ENCODE measurements at places on chromosomes 6 and 20.

DNA sequence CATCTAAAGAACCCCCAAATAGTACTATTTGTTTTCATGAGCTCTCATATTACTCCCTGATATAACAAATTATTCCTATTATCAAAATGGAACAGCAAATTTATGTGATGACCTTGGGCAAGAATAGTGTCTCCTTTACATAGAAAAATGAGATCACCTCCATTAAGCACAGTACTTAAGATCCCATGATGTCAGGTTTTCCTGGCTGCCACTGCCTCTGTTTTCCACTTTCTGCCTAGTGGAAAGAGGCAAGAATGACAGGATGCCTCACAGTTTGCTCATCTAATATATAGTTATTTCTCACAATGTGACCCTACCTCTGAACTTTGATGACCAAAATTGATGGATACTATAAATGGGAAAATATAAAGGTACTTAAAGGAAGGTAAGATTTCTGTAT lies 260.1 kb upstream of the SGK1 start:
- no peak for DNase-seq

GRCh38 chr6:162621246-162621645 lies 106.3 kb downstream of the PRKN start:
- peak; percentile 95 for DNase-seq

GRCh38 chr20:63699466-63700198 lies 3.2 kb downstream of the TNFRSF6B start:
- no peak for DNase-seq

- no peak for DNase-seq
Observed at GRCh38 chr6:48664826-48665225, 553.8 kb upstream of the PTCHD4 start.

- DNase-seq, result no peak
Observed at GRCh38 chr6:33761922-33762629, 15.4 kb upstream of the IP6K3 start.

GRCh38 chr20:19205981-19206396 lies 6.5 kb upstream of the SLC24A3 start:
- DNase-seq, result no peak

GRCh38 chr20:39943336-39943735 lies 745.7 kb downstream of the MAFB start:
- no peak for DNase-seq

- DNase-seq, result peak; percentile 91
Observed at GRCh38 chr6:125904871-125905270, 51.7 kb upstream of the HINT3 start.

DNA sequence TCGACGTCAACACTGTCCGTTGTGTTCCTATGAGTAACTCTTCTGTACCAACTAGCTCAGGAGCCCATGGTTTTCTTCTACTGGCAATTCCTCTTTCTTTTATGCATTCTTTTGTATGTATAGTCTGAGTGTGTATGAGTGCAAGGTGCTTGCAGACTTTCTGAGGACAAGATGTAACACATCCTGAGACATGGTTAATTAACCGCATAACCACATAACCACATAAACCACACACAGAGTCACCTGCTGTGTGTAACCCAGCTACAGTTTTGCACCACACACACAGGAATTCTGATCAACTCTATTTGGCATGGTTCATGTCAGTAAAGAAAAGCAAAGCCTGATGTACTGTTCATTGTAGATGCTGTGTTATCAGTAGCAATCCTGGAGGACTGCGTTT lies 98.6 kb downstream of the DACT2 start:
- DNase-seq, result peak; percentile 66

DNA sequence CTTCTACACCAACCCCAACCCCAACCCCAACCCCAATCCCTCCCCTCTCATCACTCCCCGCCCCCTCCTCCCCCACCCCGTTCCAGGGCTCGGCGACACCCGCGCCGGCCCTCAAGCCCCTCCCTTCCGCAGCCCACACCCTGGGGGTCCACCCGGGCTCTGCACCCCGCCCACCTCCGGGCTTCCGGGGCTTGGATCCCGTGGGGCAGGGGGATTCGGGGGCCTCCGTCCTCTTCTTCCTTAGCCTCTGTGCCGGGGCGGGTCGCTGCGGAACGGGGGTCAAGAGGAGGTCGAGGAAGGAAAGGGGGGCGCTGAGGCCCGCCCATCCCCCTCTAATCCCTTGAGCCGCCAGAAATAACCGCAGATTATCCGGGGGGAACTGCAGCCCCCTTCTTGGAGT lies 690 bp downstream of the TULP1 start:
- DNase-seq, result no peak

DNA sequence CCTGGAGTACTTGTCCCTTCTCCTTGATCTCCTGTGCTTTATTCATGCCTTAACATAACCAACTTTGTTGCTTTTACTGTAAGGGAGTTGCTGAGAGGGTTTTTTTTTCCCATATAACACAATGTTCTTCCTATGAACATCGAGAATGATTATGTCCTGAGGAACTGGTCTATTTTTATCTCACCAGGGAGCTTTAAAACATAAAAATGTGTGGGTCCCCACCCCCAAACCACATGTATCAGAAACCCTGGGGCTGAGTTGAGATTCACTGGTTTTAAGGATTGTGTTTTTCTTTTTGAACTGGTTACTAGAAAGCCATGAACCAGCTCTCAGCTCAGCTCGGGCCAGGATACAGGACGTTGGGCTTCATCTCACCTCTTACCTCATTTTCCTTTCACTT lies 118.5 kb upstream of the JAG1 start:
- no peak for DNase-seq

GRCh38 chr20:658731-659291 lies 5.8 kb upstream of the SRXN1 start:
- no peak for DNase-seq

DNA sequence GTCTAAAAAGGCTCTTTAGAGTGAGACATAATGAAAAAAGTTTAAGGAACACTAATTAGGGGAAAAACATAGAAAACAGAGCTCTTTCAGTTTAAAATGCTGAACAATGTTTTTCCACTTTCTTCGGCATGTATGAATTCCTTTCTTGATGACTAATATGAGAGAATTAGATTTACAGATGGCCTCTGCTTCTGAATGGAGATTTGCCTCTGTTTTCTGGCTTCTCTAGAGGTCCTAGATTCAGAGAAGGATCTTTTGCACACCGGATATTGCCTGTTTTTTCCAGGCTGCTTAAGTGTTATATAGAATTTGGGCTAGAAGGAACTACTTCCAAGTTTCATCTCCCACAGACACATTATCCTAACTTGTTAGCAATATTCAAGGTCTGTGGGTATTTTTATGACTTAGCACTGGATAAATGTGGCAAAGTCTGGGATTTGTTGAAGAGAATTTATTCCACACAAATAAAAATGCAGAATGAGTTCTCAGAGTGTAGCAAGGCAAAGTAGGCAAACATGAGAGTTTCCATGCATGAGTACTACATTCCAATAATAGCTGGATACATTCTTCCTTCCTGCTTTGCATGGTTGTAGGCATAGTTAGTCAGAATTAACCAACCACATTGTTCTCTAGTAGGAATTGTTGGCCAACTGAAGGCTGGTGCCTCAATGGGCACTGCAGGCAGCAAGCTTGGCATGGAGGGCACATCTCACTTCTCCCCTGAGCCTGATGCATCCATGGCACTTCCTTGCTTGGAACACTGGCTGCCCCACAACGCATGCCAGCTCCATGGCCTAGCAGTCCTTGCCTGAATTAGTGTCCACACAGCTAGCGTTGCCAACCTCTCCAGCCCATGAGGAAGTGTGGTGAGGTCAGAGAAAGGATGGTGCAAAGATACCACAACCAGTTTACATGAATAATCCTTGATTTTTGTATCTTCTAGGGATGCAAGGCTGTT lies 224.2 kb downstream of the CLIC5 start:
- DNase-seq, result peak; percentile 55

DNA sequence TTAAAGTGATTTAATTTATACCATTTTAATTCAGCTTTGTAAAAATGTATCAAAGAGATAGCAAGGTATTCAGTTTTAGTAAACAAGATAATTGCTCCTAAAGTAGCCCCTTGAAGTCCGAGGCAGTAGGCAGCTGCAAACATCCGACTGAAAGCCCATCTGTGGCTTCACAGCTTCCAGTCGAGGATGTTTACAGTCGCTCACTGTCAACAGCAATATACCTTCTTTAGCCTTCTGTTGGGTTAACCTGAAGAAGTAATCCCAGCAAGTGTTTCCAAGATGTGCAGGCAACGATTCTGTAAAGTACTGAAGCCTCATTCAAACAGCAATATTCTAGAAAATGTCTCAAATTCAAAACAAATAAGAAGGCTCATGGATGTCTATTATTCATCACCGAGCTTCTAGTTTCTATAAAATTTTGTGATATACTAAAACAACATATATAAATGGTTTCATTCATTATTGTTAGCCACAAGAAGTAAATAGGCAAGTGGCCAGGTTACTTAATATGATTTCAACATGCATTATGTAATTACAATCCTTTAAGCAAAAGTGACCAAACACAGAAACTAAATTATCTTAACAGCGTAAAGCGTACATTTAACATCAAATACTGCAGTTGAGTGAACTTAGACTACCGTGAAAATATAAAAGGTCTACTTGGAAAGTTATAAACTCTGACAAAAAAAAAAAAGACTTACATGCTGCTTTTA lies 115.0 kb downstream of the OGFRL1 start:
- no peak for DNase-seq

DNA sequence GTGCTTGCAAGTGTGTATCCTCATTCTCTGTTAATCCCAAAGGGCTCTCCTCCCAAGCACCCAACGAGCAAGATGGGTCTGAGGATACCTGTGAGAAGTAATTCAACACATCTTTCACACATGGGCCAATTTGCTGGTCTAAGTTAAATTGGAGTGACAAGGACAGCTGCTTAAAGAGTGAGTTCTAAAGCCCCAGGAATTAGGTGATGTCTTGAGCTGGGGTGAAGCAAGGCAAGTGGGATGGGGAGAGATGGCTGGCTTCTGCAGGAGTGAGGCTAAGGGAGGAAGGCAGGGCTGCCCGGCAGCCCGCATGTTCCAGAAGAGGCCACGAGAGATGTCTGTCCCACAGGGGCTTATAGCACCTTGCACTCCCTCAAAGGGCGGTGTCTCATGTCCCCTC lies 288.5 kb downstream of the CDH26 start:
- no peak for DNase-seq

DNA sequence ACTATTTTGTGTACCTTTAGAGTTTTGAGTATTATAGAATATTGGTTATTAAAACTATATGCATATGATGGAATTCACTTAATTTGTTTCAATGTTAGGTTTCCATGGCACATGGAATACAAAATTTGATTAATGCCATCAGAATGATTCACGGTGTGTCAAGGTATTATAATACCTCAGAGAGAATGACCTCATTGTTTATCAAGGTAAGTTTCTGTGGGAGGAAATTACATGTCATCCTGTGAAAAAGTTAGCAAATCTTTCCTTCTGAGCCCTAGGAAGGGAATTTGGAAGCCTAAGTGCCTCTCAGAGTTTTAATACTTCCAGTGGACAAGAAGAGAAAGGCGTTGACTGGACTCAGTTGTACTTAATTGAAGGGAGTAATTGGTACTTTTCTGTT lies 40.8 kb downstream of the DNAH8 start:
- no peak for DNase-seq

GRCh38 chr6:18395856-18396197 lies 8.7 kb downstream of the RNF144B start:
- no peak for DNase-seq

DNA sequence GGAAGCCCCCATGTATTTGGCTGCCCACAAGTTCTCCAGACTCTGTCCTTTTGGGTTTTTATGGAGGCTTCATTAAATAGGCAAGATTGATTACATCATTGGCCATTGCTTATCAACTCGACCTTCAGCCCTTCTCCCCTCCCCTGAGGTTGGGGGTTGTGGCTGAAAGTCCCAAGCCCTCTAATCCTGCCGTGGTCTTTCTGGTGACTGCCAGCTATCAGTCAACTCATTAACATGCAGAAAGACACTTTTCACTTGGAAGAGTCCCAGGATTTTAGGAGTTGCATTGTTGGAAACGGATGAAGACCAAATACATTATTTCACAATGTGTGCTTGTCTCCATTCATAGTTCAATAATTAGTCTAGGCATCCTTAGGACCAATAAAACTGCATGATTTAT lies 9.5 kb downstream of the CDC5L start:
- DNase-seq, result no peak

DNA sequence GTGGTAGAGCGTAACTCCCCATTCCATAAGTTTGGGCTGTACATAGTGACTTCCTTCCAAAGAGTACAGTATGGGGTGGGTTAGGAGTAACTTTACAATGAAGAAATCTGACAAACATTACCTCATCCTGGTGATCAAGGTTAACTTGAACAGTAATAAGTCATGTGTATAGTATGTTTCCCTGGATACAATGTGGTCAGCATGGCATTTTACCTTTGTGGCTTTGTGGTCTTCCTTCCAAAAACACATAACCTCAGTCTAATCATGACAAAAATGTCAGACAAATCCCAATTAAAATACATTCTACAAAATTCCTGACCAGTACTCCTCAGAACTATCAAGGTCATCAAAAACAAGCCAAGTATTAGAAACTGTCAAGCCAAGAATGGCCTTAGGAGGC lies 225.1 kb downstream of the UBE3D start:
- peak; percentile 68 for DNase-seq

DNA sequence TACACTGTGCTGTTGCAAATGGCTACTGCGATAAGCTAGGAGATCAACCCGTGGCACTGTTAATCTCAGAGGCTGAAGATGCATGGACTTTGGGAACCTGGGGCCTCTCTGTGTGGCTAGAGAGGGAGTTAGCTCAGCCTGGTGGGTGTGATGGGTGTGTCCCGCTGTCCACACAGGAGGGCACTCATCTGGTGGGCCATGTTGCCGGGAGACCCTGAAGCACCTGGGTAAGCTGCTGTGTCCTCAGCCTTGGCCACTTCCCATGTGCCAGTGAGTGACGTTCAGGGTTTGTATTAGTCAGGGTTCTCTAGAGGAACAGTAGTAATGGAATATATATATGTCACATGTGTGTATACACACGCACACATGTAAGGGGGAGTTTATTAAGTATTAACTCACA lies 132.7 kb downstream of the ERMARD start:
- DNase-seq, result no peak

DNA sequence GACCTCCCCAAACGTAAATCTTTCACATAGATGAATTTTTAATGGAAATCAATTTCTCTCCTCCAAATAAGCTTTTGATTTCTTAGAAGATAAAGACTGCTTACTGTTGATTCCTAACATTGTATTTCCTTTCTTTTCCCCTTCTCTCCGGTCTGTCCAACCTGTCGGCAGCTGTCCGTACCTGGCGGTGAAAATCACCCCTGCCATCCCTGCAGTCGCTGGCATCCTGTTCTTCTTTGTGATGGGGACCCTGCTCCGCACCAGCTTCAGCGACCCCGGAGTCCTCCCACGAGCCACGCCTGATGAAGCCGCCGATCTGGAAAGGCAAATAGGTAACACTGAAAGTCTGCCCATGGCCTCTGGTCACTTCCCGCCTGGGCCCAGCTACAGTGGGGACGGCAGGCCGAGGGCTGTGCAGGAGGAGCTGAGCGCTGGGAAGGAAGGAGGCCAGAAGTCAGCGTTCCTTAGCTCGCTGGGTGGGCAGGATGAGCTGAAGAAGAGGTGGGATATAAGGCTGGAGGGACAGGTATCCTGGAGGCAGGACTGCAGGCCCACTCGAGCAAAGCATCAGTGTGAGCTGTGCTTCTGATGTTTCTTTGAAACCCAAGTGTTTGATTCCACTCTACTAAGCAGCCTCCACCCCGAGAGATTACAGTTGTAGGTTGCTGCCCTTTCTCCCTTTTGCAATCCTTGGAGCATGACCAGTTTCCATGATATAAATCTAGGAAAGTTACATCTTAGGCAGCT lies 161.6 kb downstream of the ZDHHC14 start:
- no peak for DNase-seq

Measured in kidney epithelial cell (primary cell).